ENCODE measurements at places on chromosomes 6 and 20.
A peak's percentile ranks its signal among the peaks of the same experiment; 100 is the strongest.

DNA sequence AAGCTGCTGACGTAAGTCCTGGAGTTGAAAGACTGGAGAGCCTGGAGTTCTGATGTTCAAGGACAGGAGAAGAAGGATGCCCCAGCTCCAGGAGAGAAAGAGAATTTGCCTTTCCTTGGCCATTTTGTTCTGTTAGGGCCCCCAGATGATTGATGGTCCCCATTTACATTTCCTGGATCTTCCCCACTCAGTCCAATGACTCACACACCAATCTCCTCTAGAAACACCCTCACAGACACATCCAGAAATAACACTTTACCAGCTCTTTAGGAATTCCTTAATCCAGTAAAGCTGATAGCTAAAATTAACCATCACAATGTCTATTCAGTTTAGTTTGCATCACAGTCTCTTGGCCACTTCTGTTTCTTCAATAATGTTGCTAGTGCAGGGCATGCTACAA is 260.2 kb upstream of the IRAK1BP1 start:
- no peak for DNase-seq

GRCh38 chr20:2521369-2522305 is 12.9 kb upstream of the ZNF343 start:
- peak; percentile 36 for DNase-seq

DNA sequence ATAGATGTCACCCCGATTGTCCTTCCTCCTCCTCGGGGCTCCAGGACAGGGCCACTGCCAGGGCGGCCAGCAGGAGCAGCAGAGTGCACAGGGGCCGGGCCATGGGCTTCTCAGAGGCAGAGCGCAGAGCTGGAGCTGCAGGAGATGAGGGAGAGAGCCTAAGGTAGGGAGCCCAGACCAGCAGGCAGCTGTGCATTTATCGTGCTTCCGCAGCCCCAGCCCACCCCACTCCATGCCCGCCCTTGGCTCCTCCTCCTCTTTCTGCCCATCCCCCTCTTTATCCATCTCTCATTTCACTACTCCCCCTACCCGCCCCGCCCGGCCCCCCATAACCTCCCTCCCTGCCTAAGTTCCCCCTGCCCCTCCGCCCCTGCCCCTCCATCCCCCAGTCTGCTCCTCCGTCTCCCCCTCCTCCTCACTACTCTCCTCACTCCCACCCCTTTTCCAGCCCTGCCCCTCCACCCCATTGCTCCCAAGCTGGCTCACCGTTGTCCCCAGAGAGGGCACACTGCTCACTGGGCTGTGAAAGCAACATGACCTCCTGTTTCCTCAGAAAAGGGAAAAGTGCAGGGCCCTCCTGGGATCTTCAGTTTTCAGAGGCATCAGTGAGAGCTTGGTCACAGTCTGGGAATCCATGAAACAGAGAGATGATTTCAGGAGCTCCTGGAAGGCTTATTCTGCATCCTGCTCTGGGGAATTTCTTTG is 25.5 kb upstream of the CST1 start:
- DNase-seq: no peak

DNA sequence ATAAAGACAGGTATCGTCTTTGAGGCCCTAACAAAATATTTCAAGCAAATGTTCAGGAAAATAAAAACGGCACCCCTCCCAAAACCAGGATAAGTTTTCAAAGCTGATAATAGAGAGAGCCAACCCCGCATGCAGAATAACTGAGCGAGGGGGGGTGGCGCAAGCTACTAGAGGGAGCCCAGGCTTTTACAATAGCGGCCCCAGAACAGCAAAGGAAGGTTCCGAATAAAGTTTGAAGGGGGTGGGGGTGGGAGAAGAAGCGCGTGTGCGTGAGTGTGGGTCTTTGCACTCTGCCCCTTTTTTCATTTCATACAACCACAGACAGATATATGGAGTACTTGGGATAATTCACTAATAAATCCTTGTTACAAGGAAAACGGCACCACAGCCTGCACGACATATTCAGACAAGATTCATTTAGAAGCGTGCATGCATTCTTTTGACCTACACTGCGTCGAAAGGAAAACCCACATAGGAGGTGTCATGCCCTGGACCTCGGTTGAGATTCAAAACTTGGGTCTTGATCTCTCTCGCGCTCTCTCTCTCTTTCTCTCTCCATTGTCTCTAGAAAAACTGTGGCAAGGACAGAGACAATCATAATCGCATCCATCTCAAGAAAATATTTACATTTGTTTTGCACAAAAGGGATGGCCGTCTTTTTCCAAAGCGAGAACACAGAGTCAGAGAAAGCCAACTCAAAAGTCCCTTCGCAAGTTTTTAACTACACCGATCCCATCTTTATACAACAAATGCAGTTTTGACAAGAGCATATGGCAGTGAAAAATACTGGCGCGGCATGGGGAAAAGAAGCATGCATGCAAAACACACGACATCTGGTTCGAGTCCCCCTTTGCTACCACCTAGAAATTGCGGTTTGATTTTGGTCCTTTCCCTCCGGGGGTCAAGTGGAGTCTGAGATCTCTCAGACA is 1.6 kb downstream of the OLIG3 start:
- DNase-seq: no peak

- no peak for DNase-seq
Observed at GRCh38 chr6:21582651-21583050, 10.9 kb upstream of the SOX4 start.

GRCh38 chr20:16299897-16300296 is 273.4 kb downstream of the KIF16B start:
- DNase-seq: no peak

DNA sequence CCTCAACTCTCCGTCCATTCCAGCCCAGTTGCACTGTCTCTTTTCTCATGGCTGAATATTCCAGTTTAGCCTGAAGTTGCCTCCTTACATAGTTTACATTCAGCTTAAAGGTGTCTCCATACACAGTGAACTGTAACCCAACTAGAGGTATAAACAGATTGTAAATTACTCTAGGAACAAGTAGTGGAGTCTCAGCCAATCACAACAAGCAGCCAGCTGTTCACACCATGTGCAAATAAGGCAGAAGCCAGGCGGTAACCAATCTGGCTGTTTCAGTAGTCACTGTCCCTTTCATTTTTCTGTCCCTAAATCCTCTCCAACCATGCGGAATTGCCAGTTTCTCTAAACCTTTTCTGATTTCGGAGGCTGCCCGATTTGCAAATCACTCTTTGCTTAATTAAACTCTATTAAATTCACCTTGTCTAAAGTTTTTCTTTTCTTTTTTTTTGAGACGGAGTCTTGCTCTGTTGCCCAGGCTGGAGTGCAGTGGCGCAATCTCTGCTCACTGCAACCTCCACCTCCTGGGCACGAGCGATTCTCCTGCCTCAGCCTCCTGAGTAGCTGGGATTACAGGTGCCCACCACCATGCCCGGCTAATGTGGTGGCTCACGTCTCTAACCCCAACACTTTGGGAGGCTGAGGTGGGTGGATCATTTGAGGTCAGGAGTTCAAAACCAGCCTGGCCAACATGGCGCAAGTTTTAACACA is 37.6 kb upstream of the GFOD1 start:
- no peak for DNase-seq

- DNase-seq: no peak
Observed at GRCh38 chr6:9025228-9025627, 589.9 kb upstream of the SLC35B3 start.

- DNase-seq: no peak
Observed at GRCh38 chr6:127129251-127129650, 10.8 kb downstream of the RSPO3 start.

DNA sequence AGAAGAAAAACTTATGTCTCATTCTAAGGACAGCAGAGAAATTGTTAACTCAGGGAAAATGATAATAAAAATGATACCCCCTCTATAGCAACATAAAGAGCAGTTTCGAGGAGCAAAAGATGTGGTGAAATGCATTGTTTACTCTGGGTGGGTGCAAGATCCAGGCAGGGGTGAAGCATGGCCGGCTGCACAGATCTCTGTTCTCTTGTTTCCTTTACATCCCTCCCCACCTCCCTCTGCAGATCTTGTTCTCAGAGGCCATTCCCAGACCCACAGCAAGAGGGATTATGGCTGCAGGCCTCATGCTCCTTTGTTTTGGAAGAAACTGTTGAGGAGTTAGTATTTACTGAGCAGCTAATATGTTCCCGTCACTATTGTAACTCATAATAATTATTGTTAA is 1.8 kb downstream of the BTN3A1 start:
- no peak for DNase-seq

DNA sequence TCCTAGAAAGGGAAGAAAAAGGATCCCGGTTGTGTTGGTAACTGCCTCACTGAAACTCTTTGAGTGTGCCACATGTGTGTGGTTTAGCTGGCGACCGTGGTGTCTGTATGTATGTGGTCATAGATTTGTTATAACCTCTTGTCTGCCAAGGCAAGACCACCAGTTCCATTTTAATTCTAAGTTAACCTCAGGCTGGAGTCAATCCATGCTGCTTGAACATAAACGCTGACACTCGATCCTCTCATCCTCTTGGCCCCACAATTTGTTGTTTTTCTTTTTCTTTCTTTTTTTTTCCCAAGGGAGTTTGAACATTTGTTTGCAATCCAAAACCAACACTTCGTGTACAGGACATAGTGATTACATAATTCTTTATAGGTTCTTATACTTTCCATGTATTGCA is 318.9 kb upstream of the JAG1 start:
- DNase-seq: peak; percentile 60

GRCh38 chr6:147941143-147941542 is 401.5 kb upstream of the SASH1 start:
- no peak for DNase-seq

DNA sequence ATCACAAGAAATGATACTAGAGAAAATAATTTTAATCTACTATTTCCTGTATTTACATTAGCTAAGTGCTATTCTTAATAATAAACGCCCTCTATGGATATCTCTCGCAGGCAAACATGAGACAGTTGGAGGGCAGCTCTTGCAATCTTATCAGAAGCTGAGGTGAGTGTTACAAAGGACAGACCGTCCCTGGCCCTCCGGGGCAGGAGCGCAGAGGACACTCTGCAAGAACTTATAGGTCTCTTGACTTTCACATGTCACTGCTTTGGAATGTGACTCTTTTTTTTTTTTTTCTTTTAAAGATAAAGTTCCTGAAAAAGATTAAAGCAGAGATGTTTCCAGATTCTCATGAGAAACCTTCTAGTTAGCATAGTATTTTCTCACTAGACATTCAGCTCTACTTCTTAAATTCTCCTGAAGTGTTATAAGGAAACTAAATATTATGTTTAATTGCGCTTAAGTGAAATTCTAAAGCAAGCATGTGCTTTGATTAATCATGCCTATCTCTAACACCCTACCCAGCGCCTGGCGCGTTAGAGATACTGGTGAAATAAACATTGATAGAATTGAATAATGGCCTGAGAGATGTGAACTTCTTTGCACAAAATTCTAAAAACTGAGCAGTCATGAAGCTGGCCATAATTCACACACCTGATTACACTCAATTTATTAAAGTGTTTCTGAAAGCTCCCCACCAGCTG is 57.4 kb downstream of the SYTL3 start:
- no peak for DNase-seq

DNA sequence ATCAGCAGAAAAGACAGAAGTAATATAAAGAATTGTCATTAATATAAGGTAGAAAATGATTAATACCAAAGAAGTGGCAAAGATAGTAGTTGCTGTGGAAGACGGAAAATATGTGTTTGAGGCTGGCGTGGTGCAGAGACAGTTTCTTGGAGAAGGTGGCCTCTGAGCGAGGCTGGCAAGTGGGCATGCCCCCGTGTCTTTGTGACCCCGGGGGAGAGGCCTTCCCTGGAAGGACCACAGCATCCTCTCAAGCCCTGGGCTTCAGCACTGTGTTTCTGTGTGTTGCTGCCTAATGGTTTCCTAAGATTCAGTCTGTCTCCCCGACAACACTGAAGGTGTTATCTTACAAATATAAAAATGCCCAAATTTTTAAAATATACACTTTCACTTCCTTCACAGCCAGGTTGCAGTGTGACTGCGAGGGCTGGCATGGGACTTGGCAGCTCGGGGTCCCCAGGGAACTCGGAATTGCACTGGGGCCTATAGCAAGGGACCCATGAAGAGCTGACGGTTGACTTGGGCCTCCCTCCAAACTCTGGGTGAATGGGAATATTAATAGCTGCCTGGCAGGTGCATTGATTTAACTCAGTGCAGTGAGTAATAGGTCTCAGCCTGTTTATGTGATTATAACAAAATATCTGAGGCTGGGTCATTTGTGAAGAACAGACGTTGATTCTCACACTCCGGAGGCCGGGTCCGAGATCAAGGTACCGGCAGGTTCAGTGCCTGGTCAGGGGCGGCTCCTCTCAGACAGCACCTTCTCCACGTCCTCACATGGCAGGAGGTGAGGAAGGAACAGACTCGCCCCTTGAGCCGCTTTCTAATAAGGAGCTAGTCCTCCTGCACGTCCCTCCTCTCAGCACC is 47.4 kb upstream of the AFDN start:
- DNase-seq: no peak

- no peak for DNase-seq
Observed at GRCh38 chr6:160060920-160061447, 60.6 kb upstream of the SLC22A1 start.

- peak; percentile 6 for DNase-seq
Observed at GRCh38 chr20:38208088-38208487, 43.0 kb upstream of the TGM2 start.

DNA sequence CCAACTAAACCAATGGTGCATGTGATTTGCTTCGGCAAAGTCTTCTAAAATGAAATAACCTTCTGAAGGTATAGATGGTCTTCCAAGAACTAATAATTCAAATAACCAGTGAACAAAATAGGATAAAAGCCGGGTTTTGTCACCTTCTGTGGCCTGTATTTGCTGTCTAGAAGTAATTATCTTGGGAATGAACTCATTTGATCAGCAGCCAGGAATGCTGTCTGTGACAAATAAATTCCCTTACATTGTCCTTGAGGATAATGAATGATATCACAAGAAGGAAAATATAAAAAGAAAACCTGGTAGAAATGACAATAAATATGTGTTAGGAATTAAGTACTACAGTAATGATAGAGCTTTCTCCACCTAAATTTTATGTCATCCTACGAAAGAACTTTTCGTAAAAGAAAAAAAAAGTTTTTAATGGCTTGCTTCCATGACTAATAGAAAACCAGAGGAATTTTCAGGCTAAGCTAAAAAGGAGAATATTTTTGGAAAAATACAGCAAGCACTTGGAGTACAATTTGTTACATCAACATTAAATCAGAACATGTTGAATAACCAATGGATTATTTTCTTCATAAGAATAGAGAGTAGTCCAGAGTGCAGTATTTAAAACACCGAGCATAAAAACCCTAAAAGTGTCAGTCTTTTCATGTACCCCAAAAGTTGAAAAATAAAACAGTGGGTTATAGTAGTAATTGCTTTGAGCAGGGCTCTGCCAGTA is 247.7 kb downstream of the TBC1D7 start:
- DNase-seq: no peak

- no peak for DNase-seq
Observed at GRCh38 chr20:44302026-44302669, 8.9 kb downstream of the FITM2 start.

GRCh38 chr6:67265996-67266921 is 1368.8 kb upstream of the ADGRB3 start:
- no peak for DNase-seq

DNA sequence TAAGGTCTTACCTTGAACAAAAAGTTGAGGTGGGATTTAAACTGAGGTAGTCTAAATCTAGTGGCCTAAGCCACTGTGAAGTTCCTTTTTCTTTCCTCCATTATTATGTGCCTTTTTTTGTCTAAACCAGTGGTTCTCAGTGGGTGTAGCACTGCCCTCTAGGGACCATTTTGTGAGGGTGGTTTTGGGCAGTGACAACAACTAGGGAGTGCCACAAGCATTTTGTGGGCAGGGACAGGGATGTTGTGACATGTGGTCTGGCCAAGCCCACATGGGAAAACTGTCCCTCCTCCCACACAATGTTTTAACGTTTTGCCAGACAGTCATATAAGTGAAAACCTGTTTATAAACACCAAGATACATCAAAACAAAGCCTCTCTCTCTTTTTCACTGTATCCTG is 899.4 kb upstream of the FLRT3 start:
- peak; percentile 23 for DNase-seq

- no peak for DNase-seq
Observed at GRCh38 chr6:111994791-111995190, 59.1 kb upstream of the CCN6 start.

All from right hindlimb (tissue), 1 donor.